ENCODE measurements at places on chromosomes 16 and 17.

- no peak for DNase-seq
Measured at GRCh38 chr16:79185711-79186110, 414.8 kb downstream of the MAF start.

DNA sequence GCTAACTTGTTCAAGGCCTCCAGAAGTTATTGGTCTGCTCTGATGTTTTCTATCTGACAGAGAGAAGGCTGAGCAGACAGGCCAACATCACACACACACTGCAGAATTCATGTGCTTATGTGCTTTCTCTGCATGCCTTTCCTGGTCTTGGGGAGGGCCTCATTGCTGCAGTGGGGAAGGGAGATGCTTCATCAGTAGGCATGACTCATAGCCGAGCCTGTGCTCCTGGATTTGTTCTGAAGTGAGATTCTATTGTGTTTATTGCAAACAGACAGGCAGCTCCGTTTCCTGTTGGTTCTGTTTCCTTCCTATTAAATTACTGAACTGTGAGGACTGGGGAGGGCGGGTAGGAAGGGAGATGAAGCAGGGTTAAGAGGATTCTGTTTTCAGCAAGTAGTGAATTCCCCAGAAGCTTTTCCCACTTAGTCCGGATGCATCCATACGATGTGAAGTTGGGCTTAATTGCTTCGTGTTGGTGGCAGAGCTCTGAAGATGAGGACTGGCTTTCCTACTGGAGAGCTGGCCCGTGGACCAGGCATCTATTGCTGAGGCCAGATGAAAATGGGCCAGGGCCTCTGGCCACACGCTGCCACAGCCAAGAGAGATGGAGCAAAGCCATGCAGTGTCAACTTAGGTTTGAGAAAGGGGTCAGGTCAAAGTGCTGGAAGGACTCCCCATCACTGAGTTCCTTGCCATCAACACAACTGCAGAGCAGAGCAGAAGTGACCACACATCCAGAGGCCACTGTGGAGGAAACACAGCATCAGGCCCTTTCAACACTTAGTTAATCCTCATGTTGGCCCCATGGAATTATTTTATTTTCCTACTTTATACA is 179.3 kb downstream of the UTP18 start:
- no peak for DNase-seq

DNA sequence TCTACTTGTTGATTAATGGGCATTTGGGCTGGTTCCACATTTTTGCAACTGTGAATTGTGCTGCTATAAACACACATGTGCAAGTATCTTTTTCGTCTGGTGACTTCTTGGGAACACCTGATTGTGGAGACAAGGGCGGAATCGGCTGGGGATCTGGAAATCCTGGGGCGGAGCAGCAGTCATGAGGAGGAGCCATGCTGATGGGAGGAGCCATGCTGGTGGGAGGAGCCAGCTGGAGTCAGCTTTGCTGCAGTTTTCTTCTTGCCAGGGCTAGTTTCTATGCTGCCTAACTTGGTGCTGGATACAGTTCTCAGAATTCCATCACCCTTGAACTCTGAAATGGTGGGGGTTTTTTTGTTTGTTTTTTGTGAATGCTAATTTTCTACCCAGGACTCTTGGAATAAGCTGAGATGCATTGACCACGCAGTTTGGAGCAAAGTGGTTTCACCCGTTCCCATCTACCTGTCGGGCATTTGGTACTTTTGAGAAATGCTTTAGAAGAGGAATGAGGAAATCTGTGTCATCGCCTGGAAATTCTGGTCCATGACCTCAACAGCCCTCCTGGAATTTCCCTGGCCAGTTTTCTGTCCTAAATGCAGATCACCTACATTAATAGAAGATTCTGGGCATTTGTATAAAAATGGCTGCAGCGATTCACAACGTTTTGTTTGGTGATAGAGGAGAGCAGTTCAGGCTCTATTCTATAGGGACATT is 217.4 kb upstream of the ZFHX3 start:
- DNase-seq, result no peak

GRCh38 chr17:56833057-56833808 is 487 bp downstream of the C17orf67 start:
- DNase-seq, result peak; percentile 23

- DNase-seq, result no peak
Measured at GRCh38 chr16:61471737-61472136, 564.5 kb downstream of the CDH8 start.

DNA sequence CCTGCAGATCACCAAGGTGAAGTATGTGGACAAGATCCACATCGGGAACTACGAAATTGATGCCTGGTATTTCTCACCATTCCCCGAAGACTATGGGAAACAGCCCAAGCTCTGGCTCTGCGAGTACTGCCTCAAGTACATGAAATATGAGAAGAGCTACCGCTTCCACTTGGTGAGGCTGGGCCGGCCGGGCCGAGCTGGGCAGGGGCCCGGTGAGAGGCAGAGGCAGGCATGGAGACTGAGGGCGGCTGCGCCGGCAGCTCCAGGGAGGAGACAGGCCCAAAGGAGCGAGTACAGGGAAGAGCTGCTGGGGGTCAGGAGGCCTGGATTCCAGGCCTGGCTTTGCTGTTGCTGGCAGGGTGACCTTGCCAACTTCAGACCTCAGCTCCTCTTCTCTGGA is 8.3 kb downstream of the PRSS8 start:
- DNase-seq, result no peak

- no peak for DNase-seq
Measured at GRCh38 chr17:83103200-83103942, 24.0 kb downstream of the METRNL start.

GRCh38 chr17:19338031-19338990 is 24.2 kb downstream of the B9D1 start:
- DNase-seq, result no peak

DNA sequence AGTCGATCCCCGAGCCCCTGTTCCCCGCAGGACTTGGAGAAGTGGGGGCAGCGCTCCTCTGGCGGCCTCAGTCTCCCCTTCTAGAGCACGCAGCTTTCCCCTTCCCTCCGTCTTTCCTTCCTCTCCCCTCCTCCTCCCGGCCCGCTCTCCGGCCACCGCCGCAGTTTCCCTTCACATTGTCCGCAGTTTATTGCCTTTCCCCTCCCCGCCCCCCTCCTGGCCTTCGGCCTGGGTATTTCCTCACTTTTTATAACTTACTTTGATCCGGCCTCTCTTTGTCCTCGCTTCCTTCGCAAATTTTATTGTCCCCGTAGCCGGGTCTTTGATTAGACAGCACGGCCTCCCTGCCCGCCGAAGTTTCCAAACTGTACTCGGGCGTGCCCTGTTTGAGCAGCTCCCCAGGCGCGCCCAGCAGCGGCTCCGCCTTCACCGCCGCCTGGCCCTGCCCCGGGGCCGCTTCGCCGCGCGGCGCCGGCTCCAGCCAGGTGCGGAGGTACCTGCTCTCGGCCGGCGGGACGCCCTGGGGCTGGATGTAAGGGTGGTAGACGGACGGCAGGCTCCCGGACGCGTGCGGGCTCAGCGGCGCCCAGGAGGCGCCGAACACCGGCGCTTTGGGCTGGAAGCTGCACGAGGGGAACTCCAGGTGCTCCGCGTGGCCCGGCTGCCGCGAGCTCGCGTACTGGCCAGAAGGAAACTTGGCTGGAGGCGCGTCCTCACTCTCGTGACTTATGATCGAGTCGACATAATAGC is 488 bp downstream of the HOXB9 start:
- no peak for DNase-seq

DNA sequence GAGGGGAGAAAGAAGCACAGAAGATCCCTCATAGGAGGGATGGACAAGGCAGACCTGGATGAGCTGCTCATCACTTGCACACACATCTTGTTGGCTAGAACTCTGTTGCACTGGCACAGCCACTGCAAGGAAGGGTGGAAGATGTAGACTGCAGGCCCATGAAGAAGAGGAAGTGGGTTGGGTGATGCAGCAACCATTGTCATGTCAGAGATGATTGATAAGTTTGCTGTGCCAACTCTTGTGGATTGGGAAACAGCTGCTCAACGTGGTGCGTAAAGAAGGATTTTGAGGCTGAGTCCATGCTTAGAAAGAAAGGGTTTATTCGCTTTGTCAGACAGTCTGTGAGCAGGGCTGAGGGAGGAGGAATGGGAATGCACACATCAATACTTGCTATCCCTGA is 161.4 kb upstream of the MPHOSPH6 start:
- no peak for DNase-seq

GRCh38 chr16:14004729-14005315 is 66.3 kb upstream of the MRTFB start:
- no peak for DNase-seq

DNA sequence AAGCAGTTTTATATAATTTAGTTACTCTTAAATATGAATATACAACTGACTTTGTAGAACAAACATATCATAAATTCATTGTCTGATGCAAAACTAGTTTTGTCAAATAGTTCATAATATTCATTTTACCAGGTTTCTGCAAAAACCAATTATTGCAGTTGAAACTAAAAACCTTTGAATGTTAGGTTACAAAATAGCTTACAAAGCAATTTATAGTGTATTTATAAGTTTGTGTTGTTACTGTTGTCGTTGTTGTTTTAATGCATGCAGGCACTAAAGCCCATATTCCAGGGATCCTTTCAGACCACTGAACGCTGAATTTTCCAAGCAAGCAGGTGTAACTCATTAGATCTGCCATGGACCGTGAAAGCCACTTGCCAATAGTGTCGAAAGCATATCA is 427.6 kb downstream of the ZFHX3 start:
- no peak for DNase-seq

- no peak for DNase-seq
Measured at GRCh38 chr17:37661400-37662014, 18.3 kb upstream of the DDX52 start.

- no peak for DNase-seq
Measured at GRCh38 chr17:43412166-43412565, 13.4 kb downstream of the ARL4D start.

DNA sequence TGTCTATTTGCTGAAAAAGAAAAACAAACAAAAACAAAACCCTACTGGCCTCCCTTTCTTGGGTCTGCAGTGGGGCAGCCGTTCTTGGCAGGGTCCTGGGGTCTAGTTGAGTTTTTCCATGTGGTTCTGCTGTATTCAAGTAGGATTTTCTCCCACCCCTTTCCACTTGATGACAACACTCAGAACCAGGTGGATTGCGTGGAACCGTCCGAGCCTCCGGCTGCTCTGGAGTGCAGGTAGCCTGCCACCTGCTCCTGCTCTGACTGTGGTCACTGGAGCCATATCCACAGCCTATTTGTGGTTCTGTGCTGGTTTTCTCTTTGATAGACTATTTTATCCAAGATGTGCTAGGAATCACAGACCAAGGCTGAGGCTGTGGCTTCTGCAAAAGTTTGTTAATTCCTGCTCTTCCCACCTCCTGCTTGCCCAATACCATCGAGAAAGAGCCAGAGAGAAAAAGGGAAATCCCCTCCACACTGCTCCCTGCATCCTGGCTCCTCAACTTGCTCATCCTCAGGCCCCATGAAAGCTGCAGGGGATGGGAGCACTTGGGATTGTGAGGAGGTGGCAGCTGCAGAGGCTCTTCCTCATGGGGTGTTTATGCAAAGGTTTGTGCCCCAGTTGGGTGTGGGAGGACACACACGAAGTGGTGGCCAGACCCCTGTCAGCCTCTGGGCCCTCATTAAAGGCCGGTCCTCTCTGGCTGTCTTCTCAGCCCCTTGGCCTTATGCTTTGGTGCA is 377.8 kb upstream of the TNRC6C start:
- DNase-seq, result no peak

- no peak for DNase-seq
Measured at GRCh38 chr17:31726980-31727427, 132.0 kb downstream of the COPRS start.

DNA sequence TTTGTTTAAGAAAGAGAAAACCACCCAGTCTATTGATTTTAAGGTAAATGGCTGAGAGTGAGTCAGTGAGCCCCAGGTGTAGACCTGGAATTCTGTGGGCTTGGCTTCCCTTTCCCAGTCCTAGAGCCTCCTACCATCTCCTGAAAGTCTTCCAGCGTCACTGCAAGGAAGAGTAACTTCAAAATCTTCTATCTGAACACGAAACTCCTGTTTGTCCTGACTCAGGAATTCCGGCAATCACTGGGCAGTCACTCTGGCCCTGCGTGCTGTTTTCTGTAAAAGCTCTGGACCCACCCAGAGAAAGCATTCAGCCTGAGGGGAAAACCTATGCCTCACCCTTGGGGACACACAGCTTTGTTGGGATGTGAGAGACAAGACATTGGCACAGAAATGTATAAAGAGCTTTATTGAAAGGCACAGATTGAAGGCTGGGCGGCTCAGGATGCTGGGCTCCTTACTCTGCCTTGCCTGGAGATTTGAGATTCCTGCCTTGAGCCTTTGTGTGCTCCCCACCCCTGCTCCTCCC is 15.9 kb downstream of the MINK1 start:
- DNase-seq, result no peak

DNA sequence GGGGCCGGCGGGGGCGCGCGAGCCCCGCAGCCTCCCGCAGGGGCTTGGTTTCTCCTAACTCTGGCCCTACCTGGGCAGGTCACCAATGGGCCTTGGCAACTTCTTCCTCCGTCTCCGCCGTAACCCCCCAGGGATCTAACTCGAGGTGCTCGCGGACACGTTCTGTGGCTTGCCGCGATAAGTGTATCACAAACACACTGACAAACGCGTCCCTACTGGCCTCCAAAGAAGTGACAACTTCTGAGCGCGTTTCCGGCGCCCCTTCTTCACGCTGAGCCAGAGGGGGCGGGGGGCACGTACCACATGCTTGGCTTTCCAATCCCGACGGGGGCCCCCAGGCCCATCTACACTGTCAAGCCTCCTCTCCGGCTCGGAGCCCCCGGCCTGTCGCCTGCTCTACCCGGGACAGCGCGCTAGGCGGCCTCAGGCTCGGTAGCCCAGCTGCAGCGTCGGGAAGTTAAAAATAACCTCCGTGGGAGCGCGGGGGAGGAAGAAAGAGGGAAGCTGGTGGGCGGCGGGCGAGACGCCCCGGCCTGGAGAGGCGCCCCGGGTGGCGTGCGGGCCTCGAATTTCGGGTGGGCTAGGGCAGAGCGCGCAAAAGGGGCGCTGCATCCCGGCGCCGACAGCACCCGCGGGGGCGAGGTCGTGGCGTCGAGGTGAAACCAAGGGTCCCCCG is 725 bp upstream of the SPHK1 start:
- DNase-seq, result no peak

DNA sequence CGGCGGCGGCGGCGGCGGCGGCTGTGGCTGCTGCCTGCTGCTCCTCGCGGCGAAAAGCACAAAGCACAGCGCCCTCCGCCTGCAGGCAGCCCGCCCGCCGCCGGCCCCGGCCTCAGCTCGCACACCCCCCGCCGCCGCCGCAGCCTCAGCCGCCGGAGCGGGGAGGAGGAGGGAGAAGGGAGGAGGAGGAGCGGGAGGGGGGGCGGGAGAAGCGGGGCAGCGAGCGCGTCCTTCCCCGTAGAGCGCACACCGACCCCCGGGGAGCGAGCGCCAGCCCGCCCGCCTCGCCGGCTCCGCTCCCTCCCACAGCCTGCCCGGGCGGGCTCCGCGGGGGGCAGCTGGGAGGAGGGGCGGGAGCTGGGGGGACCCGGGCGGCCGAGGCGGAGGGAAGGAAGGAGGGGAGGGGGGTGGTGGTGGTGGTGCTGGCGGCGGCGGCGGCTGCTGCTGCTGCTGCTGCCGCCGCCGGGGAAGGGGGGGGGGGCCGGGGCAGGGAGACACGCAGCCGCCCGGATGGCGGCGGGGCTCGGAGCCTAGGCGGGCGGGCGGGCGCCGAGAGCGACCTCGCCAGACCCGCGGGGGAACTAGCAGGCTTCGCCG is at the start of gene UBTF:
TSS of gene UBTF (minus strand) at position 60 of the 597 bp plus-strand sequence. CDS start 1,446 bp downstream, outside the sequence.
- no peak for DNase-seq

All from SIG-M5 (cell line).